ENCODE measurements at places on chromosomes 2 and 18.

DNA sequence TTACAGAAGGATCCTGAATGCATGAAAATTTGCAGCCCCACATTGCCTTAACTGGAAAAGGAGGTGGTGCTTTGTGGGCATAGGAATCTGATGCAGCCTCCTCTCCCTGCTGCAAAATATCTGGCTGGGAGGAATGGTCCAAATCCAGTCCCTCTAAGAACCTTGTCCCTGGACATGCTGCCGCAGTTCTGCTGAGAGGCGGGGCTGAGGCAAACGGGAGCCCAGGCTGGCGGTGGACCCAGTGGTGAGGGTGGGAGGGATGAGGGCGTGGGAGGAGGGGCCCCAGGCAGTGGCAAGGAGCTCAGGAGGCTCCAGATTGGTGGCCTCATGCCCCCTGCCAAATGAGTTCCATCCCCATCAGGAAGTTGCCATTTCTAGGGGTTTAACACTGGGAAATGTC lies 36.2 kb downstream of the ZAP70 start:
- DNase-seq = no peak

DNA sequence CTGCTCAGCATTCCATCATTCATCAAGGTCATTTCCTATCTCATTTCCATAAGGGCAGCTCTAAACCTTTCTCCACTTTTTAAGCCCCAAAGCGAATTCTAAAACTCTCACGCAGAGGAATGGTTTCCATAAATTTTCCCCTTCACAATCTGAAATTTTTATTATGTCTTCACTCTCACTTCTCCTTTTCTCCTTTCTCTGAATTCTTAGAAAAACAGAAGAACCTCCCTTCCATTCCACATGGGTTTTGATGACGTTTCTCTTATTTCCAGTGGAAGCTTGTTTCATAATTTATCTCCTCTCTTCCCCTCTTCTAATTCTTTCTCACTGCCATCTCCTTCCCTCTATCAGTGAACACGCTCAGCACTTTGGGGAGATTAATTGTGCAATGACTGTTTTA lies 97.3 kb downstream of the SPATS2L start:
- no peak for DNase-seq

DNA sequence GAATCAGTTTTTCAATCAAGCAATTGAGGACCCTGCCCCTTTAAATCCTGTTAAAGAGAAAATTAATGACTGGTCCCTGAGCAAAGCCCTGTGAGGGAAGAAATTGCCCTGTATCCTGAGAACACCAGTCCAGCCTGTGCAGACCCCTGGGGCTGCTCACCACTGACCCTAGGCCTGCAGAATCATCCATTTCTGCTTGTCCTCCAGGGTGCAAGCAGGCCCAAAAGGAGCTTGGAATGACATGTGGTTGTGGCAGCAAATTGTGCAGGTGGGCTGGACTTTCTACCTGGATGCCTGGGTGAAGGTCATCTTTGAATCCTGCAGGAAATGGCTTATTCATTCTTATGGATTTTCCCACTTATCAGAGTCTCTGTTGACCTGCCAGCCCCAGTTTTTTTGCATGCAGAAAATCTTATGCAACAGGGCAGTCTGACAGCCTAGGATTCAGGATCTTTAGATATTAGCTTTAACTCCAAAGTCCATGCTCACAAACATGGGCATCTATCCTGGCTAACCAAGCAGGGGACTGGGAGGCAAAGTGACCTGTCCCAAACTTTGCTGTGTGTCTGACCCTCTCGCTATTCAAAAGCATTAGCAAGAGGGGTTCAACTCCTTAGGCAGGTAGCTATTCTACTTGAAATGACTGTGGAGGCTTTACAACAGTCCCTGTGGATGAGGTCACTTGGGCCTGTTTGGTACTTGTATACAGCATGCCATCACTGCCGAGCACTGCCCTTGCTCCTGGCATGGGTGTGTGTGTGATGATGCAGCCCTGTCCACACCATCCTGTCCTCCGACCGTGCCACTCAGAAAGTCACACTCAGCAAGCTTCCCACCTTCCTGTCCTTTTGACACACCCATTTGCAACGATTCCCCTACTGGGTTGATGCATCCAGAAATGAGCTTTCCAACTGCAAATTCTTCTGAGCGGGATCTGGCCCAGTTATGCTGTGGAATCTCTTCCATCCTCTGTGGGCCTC lies 85.3 kb downstream of the CAPN13 start:
- no peak for DNase-seq

DNA sequence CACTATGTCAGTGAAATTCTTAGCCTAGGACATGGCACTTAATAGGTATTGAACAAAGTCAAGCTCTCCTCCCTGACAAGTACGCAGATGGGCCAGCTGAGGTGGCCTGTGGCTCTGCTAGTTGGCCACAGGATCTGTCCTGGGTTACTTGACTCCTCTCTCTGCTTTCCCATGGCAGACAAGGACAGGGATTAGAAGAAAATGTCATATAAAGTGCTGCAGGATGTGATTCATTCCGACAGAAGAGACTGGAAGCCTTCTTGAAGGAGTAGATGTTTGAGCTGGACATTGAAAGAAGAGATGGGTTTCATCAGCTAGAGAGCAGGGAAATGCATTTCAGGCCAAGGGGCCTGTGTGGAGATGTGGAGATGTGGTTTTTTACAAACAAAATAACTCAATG lies 46.7 kb downstream of the SMAD7 start:
- no peak for DNase-seq

DNA sequence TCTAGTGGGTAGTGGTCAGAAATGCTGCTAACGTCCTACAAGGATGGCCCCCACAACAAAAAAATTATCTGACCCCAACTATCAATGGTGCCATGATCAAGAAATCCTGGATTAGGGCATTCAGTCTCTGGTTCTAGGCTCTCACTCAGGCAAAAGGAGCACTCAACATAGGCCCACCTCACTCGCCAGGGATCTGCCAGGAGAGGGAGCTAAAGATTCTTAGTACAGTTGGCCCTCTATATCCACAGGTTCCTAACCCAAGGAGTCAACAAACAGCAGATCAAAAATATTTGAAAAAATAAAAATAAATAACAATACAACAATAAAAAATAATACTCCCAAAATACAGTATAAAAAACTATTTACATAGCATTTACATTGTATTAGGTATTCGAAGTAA lies 10.0 kb downstream of the SLC4A5 start:
- DNase-seq = peak; percentile 6

GRCh38 chr2:15704086-15704787 lies 112.6 kb downstream of the DDX1 start:
- no peak for DNase-seq

GRCh38 chr18:5884375-5884774 lies 10.9 kb downstream of the TMEM200C start:
- DNase-seq = no peak

DNA sequence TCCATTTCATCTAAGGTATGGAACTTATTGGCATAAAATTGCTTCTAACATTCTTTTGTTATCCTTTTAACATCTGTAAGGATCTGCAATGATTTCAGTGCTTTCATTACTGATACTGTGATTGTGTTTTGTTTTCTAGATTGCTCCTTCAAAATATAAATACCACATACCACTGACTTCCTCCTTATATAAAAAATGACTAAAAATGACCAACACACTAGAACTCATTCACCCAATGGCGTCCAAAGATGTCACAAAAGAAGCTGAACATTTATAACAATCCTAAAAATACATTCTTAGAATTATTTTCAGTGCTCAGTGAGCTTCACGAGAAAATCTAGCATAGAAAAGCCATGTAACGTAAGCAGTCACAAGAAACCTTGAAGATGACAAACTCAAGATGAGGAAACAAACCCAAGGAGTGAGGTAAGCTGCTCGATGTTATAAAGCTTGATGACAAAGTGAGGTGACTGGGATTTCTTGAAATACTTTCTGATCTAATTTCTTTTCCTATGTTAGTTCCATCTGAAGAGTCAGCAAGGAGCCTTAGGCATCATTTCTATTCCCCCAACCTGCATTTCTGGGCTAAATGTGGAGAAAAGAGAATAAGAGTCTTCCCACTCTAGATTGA lies 42.6 kb downstream of the PNO1 start:
- DNase-seq = no peak

GRCh38 chr18:6520901-6521300 lies 106.2 kb upstream of the L3MBTL4 start:
- no peak for DNase-seq

All from SW 1271 (cell line).